ENCODE measurements at places on chromosomes 13 and 19.
A peak's percentile ranks its signal among the peaks of the same experiment; 100 is the strongest.

- peak; percentile 67 for DNase-seq
Observed at GRCh38 chr19:54266133-54266532, 9.1 kb upstream of the LILRB5 start.

DNA sequence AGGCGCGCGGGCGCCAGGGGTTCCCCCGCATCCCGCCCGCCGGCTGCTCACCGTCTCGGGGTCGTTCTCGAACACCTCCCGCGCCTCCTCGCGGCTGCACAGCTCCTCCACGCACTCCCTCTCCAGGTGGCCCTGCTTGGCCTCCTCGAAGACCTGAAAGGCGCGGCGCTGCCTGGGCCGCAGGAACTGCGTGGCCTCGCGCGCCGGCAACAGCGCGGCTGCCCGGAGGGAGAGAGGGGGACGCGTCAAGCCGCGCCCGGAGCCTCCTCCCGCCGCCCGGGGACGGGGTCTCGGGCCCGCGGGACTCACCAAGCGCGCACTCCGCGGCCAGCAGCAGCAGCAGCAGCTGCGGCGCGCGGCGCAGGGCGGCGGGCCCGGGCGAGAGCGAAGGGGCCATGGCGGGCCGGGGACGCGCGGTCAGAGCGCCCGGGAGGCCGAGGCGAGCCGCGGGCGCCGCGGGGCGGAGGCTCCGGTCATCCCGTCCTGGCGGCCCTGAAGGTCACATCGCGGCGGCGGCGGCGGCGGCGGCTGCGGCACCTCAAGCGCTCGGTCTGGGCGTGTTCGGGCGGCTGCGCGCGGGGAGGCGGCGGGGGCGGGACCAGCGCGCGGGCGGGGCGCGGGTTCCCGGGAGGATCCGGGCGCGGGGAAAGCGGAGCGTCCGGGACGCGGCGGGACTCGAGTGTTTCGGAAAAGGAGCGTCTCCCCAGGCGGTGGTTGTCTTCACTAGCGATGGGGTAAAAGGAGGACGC is at the start of gene GAS6:
GAS6 (minus strand) TSS at position 553 of the 749 bp plus-strand sequence; CDS start at position 397, 156 bp downstream.
- peak; percentile 60 for DNase-seq

DNA sequence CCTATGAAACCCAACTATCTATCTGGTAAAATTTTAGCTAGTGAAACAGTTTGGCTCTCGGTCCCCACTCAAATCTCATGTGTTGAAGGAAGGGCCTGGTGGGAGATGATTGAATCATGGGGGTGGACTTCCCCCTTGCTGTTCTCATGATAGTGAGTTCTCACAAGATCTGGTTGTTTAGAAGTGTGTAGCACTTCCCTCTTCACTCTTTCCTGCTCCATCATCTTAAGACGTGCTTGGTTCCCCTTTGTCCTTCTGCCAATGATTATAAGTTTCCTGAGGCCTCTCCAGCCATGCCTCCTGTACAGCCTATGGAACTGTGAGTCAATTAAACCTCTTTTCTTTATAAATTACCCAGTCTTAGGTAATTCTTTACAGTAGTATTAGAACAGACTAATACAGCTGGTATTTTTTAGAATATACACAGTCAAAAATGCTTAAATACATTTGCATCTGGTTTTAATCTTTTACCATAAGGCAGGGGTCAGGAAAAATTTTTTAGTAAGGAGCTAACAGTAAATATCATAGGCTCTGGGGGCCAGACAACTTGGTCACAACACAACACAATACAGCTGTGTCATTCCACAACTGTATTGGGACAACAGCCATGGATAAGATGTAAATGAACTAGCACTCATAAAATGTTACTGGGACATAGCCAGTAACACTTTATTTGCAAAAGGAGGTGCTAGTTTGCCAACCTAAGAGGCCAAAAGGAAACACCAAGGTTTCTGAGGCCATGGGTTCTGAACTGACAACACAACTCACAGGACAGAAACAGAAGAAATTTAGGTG is 24.3 kb downstream of the DZIP1 start:
- no peak for DNase-seq

- no peak for DNase-seq
Observed at GRCh38 chr13:33245505-33246158, 39.9 kb downstream of the STARD13 start.

DNA sequence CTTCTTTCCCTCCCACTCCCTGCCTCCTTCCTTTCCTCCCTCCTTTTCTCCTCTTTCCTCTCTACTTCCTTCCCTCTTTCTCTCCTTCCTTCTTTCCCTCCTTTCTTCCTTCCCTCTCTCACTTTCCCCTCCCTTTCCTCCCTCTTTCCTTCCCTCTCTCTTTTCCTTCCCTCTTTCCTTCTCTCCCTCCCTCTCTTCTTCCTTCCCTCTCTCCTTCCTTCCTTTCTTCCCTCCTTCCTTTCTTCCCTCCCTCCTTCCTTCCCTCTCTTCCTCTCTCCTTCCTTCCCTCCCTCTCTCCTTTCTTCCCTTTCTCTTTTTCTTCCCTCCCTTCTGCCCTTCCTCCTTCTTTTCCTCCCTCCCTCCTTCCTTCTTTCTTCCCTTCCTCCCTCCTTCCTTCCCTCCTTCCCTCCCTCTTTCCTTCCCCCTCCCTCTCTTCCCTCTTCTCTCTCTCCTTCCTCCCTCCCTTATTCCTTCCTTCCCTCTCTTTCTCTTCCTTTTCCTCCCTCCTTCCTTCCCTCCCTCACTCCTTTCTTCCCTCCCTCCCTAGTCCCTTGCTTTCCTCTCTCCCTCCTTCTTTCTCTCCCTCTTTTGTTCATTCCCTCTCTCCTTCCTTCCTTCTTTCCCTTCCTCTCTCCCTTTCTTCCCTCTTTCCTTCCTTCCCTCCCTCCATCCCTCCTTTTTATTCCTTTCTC is 443.9 kb downstream of the ZNF536 start:
- DNase-seq: no peak

DNA sequence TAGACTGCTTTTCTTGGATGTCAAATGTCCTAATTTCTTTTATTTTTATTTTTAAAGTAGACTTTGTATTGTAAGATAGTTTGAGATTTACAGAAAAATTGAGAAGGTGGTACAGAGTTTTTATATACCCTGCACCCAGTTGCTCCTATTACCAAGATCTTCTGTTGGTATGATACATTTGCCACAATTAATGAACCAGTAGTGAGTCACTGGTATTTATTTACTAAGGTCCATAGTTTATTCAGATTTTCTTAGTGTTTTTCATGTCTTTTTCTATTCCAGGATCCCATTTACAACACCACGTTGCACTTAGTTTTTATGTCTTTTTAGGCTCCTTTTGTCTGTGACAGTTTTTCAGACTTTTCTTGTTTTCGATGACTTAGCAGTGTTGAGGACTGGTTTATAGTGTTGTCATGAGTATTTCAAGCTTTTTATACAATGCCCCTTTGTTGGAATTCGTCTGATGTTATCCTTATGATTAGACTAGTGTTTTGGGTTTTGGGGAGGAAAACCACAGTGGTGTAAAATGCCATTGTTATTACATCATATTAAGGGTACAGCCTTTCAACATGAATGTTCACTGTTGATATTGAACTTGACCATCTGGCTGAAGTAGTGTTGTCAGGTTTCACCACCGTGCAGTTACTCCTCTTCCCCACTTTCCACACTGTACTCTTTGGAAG is 35.9 kb downstream of the COG3 start:
- no peak for DNase-seq

DNA sequence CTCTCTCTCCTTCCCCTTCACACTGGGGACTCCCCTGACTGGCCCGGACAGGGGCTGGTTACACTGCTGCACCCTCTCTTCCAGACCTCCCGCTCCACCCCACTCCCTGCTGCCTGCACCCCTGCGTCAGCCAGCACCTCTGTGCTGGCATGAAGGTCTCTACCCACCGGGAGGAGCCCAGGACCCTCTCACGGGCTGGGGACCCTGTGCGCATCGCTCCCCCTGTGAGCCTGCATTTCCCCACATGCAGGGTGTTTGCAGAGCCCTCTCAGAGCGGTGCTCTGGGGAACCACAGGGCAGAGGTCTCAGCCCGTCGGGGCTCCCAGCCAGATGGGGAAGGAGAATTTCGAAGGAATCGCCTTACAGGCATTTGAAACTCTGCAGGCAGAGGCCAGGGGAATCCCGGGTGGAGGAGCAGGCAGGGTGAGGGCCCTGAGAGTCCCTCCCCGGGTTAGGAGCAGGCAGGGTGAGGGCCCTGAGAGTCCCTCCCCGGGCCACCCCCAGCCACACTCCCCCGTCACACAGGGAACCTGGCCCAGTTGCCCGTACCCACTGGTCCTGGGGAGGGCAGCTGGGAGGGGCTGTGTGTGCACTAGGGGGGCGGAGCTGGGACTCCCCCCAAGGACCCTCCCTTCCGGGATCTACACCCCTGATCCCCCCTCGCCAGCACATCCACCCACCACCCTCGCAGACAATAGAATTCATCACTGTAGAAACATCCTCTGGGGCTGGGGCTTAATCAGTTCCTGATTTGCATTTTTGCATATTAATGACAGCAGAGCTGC is 16.3 kb upstream of the TCF3 start:
- no peak for DNase-seq

DNA sequence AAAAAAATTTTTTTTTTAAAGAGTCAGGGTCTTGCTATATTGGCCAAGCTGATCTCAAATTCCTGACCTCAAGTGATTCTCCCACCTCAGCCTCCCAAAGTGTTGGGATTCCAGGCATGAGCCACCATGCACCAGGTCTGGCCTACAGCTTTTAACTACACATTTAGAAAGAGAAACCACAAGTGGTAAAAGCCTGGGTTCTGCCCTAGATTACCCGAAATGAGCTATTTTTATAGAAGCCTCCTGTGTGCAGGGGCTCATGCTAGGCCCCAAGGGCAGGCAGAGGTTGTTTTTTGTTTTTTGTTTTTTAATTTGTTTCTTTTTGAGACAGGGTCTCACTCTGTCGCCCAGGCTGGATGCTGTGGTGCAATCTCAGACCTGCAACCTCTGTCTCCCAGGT is 14.0 kb upstream of the MYADM start:
- DNase-seq: no peak

DNA sequence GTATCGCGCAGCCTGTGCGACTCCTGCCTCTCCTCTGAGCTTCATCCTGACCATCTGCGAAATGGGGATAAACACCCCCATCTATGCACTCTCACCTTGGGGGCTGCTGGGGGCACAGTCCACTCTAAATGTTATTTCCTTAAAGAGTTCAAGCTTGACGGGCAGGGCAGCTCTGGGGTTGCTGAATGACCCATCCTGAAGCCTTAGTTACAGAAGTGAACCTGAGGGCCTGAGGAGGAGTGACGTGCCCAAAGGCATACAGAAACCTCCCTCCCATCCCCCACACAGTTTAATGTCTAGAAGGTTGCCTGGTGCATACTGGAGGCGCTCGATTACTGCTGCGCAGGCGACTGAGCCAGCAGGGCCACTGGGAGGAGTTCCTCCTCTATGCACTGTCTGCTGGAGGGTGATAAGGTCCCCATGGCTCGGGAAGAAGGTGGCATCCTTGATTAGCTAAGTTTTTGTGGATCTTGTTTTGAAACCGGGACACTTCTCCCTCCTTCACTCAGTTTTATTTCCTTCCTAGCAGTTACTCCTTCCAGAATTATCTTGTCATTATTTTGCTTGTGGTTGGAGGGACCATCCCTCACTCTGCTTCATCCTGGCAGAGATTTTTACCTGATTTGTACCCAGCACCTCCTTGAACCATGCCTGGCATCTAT is 572 bp upstream of the FKBP8 start:
- DNase-seq: no peak

- no peak for DNase-seq
Observed at GRCh38 chr13:72774019-72774418, 7.7 kb downstream of the DIS3 start.

- DNase-seq: no peak
Observed at GRCh38 chr19:39736088-39736487, 1.7 kb downstream of the CLC start.

DNA sequence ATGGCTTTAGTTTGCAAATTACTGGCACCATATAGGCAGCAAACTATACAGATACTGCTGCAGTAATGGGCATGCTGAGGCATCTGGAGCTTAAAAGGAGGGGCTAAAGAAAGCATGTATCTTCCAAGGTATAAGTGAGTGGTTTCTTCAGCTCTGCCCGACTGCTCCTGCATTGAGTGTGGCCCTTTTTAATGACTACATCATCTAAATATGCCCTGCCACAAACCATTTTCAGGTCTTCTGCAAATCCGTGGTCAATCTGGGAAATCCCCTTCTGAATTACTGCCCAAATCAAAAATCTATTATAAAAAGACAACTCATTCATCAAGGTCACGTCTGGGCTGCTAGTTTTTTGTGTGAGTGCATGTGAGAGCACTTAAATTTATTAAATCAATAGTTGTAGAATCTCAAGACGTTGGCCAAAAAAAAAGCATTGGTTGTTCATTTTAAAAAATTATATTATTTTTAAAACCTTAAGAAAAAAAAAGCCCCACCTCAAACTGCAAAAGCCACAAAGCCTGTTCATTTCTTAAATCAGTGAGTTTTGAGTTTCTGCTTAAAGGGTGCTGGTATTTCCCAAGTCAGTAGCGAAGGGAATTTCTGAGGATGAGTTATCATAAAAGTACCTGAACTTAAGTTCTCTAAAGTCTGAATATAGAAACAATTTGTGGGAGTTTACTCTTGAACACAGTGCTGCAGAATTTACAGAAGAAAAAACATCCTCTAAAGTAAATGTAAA is 16.3 kb downstream of the LCP1 start:
- no peak for DNase-seq

DNA sequence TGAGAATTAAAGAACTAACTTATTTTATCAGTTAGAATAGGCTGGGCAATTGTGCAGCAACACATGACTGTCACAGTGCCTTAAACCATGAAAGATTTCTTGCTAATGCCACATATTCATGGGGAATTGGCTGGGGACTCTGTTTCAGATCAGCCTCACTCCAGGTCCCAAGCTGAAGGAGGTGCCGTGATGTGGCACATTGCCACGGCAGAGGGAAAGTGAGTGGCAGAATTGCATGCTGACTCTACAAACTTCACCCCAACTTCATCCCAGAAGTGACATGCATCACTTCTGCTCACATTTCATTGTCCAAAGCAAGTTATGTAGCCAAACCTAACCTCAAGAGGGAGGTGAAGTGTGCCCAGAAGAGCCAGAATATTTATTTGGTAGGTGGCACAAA is 37.8 kb downstream of the OLFM4 start:
- no peak for DNase-seq

- DNase-seq: no peak
Observed at GRCh38 chr19:4060621-4061177, 6.0 kb downstream of the ZBTB7A start.

DNA sequence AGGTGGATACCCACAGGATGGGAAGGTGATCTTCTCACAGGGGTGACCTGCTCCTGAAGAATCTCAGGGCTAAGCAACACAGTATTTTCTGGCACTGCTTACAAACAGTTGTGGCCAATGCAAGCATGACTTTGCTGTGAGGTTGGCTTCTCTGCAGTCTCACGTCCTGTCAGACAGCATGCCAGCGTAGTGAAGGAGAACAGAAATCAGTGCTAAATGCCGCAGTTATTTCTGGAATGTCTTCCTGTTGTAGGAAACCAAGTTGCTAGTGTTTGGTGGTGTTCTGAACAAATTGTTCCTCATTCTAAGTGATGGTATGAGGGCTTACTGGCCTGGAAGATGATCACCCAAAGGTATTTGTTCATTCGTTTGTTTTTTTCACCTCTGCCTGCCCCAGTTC is 320.1 kb downstream of the MTUS2 start:
- DNase-seq: no peak

Measured in left hindlimb (tissue), 1 donor.